Fibroblast of the aortic adventitia (primary cell): ENCODE measurements at places on chromosomes 11 and 22. TPM values are rescaled to one million over a fixed set of nuclear protein-coding genes. Genes with fewer than 3 reads are reported as not detected.

Gene LDHAL6A
- not detected in 2 replicates for total RNA-seq

DNA sequence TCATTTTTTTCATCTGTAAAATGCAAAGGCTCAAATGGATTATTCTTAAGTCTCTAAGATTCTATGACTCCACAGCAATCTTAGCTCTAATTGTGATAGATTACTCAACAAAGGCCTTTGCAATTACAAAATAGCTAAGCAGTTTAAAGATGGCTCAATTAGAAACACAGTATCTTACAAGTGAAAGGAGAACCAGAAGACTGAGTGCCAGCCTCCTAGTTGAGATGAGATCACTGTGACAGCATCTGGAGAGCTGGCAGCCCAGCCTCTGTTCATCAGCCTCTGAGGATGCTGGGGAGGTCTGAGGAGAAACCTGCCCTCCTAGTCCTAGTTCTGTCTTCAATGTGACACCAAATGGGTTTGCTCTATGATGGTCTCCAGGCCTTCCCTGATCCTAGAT, 158.4 kb upstream of the NARS2 start:
- DNase-seq, result no peak

GRCh38 chr11:45730014-45730413, 64.6 kb upstream of the CHST1 start:
- DNase-seq, result no peak

- no peak for DNase-seq
Measured at GRCh38 chr22:30372915-30373314, 14.3 kb downstream of the RNF215 start.

Gene XKR3
- 0.09 TPM in 1 of 2 replicates, not detected in the other for total RNA-seq

- no peak for DNase-seq
Measured at GRCh38 chr11:11512929-11513328, 108.9 kb downstream of the GALNT18 start.
